ENCODE measurements at places on chromosomes 3 and 15.

GRCh38 chr15:38565287-38565670, 665 bp upstream of the RASGRP1 start:
- no peak for DNase-seq

- peak; percentile 35 for DNase-seq
Measured at GRCh38 chr3:66638717-66639116, 137.9 kb upstream of the LRIG1 start.

DNA sequence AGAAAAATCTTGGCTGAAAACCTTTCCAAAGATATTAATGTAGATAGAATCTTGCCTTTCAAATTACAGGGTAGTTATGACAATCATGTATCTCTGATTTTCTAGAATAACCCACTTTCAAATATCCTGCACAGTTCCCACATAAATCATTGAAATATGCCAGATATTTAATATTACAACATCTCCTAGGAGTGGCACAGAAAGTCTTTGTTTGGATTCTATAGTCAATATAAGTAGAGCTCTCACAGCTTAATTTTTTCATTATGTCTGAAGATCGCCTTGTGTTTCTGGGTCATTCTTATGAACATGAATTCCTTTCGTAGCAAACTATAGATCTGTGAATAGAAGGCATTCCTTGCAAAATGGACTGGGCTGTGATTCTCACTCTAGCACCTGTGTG, 5.0 kb downstream of the RARB start:
- DNase-seq, result no peak

- no peak for DNase-seq
Measured at GRCh38 chr3:113678773-113679172, 17.7 kb downstream of the USF3 start.

- DNase-seq, result no peak
Measured at GRCh38 chr15:33742800-33743199, 225.5 kb upstream of the CHRM5 start.

- DNase-seq, result no peak
Measured at GRCh38 chr15:94036156-94036555, 195.2 kb upstream of the MCTP2 start.

DNA sequence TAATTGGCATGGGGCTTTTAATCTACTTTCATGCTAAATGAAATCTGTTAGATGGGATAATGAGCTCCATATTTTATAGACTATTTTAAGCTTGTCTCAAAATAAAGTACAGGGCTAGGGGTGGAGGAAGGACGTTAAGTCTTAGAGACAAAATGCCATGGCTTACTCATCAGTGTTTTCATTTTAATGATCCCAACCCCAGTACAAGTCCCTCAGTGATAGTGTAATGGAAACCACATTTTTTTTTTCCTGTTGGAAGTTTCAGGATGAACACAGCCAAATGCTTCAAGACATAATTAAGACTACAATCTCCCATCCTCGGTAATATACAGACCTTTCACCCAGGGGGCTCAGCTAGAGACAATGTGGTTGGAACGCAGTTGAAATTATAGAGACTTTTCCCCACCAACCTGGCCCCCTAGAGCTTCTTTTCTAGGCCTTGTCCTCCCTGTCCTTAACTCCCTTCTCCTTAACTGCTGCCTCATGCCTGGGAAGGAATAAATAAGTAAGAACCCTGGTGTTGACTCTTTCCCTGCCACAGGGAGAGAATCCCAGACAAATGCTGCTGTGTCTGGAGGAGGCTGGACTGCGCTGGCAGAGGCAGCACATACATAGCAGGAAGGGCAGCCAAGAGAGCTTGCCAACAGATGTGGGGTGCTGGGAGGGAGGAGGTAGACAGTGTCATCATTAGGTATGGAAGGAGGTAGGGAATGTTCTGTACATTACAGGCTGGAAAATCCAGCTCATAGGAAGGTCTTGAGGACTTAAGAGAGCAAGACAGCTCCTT, 115.4 kb upstream of the ROPN1 start:
- no peak for DNase-seq

DNA sequence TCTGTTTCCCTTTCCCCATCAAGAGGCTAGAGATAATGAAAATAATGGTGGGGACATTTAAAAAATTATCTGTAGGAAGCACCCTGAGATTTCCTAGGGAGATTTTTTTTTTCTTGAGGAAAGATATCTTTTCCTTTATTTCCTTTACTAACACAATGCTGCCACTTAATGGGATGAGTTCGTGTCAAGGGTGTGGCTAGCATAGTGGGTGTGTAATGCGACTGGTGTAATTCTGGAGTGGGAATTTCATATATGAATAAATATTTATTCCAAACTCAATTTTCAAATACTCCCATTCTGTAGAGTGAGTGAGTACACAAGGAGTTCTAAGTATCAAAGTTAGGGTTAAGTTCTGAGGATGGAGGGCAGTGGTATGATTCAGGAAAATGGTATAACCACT, 66.1 kb upstream of the GALNT15 start:
- no peak for DNase-seq

DNA sequence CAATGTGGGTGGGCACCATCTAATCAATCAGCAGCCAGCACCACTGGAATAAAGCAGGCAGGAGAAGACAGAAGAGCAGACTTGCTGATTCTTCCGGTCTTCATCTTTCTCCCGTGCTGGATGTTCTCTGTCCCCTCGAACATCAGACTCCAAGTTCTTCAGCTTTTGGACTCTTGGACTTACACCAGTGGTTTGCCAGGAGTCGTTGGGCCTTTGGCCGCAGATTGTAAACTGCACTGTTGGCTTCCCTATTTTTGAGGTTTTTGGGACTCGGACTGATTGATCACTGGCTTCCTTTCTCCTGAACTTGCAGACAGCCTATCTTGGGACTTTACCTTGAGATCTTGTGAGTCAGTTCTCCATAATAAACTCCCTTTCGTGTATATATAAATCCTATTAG, 292.8 kb downstream of the BCHE start:
- DNase-seq, result no peak

GRCh38 chr15:51270706-51271105, 67.7 kb downstream of the CYP19A1 start:
- no peak for DNase-seq

- no peak for DNase-seq
Measured at GRCh38 chr3:102449341-102449740, 14.5 kb downstream of the ZPLD1 start.

DNA sequence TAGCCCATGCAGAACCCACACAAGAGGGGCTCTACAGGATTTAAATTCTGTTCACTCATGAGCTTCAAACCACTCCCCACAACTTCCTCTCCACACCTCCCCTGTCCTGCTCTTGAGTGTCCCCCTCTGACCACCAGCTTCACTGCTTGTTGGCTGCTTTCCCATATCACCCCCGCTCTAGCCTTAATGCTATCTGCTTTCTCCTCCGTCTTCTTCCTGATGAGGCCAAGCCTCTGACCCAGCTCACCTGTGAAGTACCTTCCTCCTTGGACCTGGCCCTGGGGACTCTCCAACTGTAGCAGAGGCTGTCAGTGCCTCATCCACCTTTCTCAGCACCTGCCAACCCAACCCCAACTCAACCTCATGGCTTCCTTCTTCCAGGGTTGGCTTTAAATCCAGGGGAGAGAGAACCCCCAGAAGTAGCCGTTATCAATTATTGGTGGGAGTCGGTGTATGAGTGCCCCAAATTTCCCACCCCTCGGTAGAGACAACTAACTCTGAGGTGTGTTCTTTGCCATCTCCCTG, 174.8 kb downstream of the MINAR1 start:
- DNase-seq, result no peak

GRCh38 chr3:8760091-8760490, 9.3 kb downstream of the OXTR start:
- no peak for DNase-seq

DNA sequence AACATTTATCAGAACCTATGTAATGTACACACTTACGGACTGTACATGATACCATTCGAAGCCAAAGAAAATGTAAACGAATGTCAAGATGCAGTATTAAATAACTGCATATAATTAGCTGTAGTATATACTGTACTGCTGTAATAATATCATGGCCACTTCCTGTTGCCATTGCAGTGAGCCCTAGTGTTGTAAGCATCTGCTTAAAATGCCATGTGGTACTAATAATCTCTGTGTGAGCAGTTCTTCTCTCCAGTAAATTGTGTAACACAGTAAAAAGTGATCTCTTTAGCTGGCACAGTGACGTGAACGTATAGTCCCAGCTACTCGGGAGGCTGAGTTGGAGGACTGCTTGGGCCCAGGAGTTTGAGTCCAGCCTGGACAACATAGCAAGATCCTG, 8.6 kb downstream of the SPG11 start:
- no peak for DNase-seq

DNA sequence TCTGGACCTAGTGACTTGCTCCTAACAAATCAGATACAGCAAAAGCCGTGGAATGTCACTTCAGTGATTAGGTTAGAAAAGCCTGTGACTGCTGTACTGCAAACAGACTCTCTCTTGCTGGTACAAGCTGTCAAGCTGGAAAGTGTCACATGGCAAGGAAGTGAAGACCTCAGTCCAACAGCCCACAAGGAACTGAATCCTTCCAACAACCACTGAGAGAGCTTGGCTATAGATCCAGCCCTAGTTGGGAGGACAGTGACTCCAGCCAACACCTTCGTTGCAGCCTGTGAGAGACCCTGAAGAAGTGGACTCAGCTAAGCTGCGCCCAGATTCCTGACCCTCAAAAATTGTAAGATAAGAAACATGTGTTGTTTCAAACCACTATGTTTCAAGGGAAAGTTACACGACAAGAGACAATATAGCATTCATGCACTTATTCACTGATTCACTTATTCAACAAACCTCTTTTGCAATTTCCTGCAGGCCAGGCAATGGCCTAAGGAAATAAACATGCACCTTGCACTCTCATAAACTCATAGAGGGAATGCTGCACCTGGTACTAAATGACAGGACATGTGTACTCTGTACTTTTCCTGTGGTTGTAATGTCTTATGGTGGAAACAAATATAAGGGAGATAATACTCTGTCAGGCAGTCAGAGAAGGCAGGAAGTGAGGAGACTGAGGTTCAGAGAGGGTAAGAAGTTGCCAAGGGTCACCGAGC, 142.9 kb downstream of the CADPS start:
- DNase-seq, result no peak

DNA sequence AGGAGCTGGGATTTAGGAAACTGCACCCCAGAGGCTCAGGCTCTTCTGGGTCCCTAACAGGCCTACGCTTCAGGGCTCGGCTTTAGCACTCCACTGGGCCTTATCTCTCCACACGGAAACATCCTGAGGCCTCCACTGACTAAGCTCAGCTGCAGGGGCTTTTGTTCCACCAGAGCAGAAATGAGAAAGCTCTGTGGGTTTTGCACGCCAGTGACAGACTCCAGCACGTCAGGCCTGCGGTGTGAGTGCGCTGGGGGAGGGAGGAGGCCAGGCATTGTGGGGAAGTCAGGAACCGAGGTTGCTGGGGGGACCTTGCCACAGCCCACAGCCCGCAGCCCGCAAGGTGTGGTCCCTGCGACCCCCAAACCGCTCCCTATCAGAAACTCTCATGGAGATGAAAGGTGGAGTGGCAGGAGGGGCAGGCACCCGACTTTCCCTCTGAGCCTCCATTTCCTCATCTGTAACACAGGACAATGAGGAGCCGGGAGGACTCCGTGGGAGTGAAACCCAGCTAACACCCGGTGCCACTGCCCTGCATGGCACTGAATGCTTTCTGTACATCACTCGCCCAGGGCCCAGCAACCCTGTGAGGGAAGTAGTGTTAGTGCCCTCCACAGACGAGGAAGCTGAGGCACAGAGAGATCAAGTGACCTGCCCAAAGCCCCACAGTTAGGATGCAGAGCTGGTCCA, 106.5 kb downstream of the TPRA1 start:
- no peak for DNase-seq

- no peak for DNase-seq
Measured at GRCh38 chr15:63519548-63520178, 15.3 kb downstream of the USP3 start.

- DNase-seq, result no peak
Measured at GRCh38 chr3:52973806-52974205, 72.1 kb downstream of the SFMBT1 start.

- DNase-seq, result no peak
Measured at GRCh38 chr15:38559636-38560307, 4.8 kb downstream of the RASGRP1 start.

- DNase-seq, result no peak
Measured at GRCh38 chr15:41517895-41518449, 4.3 kb upstream of the LTK start.

DNA sequence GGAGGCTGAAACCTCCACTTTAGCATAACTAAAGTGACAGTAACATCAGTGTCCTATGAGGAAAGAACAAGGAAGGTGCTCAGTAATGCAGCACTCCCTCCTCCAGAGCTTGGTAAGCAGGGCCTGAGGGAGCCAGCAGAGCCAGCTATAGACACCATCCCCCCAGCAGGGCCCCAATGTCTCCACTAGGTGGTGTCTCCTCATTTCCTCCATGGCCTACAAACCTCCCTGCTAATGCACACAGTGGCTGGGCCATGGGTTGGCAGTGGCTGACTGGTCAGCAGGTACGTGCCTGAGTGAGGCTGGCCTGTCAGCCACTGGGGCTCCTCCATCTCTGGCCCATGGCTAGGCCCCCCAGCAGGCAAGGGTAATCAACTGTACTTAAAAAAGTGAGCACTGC, 13.6 kb downstream of the MRPS25 start:
- peak; percentile 77 for DNase-seq

- no peak for DNase-seq
Measured at GRCh38 chr3:67937498-67938118, 283.2 kb upstream of the SUCLG2 start.

- peak; percentile 25 for DNase-seq
Measured at GRCh38 chr15:62391641-62392262, 226.7 kb upstream of the C2CD4B start.

DNA sequence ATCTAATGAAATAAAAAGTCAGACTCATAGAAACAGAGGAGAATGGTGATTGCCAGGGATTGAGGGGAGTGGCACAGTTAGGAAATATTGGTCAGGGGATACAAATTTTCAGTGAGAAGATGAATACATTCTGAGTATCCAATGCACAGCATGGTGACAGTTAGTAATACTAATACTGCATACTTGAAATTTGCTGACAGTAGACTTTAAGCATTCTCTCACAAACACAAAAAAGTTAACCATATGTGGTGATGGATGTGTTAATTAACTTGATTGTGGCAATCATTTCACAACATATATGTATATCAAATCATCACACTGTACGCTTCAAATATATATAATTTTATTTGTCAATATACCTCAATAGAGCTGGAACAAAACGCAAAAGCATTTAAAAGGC, 9.2 kb upstream of the COL6A6 start:
- no peak for DNase-seq

- DNase-seq, result no peak
Measured at GRCh38 chr3:30657914-30658313, 51.5 kb downstream of the TGFBR2 start.

DNA sequence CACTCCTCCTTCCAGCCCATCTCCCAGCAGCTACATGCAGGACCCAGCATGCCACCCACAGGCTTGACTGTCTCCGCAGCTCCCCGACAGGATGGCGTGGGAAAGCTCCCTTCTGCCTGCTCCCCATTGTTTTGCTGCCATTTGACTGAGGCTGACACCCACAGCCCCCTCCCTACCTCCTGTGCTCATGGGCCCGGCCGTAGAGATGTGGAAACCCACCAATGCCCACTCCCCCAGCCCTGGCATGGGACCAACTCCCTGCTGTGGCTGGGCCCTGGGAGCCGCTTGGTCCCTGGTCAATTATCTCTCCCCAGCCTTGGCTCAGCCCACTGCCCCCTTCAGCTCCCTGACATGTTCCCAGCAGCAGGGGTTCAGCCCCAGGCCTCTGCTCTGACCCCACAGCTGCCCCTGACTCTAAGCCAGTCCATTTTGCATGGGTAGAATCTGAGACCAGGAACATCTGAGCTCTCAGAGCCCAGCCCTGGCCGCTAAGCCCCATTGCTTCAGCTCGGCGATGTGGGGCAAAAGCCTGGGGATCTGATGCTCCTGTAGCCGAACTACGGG, 8.2 kb downstream of the C3orf22 start:
- DNase-seq, result no peak

Data from germinal center (tissue), 1 donor.